Stimulated activated CD8-positive, alpha-beta memory T cell treated with anti-CD3 and anti-CD28 coated beads, Interleukin-2, amount 100 ng/mL, for 1 hour (primary cell): ENCODE measurements at places on chromosomes 5 and 9.

DNA sequence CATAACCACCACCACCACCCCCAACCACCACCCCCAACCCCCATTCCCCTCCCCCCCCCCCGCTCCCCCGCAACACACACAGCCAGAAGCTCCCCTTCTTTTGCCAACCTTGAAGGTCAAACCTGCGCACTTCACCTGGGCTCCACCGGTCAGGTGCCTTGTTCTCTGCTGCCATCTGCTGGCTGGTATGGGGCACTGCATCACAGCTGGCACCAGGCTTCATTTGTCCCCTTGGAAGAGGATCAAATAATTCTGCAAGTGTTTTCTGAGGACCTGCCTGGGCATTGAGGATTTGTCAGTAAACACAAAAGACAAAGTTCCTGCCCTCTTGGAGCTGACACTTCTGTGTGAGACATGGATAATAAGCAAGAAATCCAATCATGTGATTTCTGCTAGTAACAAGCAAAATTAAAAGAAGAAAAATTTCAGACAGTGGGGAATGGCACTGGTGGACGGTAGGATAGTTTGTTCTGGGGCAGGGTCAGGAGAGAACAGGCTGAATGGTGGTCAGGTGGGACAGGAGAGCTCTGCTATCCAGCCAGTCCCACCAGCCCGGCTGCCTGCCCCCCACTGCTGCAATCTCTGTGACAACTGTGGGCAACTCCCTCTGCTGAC lies 55.6 kb upstream of the LMX1B start:
- peak; percentile 39 for DNase-seq

DNA sequence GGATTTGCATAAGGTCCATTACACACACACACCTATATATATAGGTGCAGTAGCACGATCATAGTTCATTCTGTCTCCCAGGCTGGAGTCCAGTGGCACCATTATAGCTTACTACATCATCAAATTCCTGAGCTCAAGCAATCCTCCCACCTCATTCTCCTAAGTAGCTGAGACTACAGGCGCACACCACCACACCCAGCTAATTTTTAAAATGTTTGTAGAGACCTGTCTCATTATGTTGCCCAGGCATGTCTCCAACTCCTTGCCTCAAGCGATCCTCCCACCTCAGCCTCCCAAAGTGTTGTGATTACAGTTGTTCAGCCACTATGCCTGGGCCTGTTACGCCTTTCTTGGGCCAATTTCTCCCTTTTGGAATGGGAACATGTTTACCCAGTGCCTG lies 39.7 kb downstream of the DNAJB5 start:
- no peak for DNase-seq

GRCh38 chr9:121567500-121568342 lies 68.1 kb upstream of the GGTA1 start:
- no peak for DNase-seq

DNA sequence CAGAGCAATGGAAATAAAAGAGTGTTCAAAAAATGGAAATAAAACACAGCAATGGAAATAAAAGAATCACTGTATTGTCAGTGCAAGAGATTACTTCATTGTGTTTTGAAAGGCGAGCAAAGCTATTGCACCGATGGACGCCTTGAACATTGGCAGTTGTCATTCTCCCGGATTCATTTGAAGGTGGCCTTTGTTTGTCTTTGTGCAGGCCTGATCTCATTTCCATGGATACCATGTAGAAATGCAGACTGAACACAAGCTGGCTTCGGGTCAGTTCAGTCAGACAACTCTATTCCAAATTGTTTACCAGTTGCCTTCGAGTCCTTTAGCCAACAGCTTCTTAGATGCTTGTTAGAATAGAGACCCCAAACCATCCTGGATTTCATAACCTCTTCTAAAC lies 8.3 kb downstream of the ITGA2 start:
- DNase-seq: no peak

- DNase-seq: no peak
Measured at GRCh38 chr9:120868339-120868675, 8.7 kb downstream of the PHF19 start.

- DNase-seq: no peak
Measured at GRCh38 chr5:144205141-144205551, 34.5 kb downstream of the KCTD16 start.

GRCh38 chr5:83414601-83415000 lies 56.9 kb upstream of the VCAN start:
- no peak for DNase-seq

GRCh38 chr9:4887556-4887955 lies 94.8 kb downstream of the RCL1 start:
- no peak for DNase-seq

DNA sequence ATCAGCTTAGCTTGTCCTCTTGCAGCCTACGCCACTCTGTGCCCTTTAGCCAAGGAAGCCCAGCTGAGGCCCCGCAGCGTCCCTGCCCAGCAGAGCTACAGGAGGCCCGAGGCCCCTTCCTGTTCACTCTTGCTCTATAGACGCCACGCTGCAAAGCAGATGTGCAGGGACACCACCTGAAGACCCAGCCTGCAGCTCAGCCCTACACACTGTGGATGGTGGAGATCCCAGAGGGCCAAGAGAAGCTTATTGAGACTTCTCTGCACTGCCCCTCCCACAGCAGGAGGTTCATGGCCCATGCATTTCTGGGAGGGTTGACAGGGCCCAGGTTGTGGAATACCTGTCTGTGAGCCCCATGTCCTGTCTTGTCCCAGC lies 33.6 kb downstream of the IRF1 start:
- DNase-seq: no peak
